ENCODE measurements at places on chromosomes 4 and X.

GRCh38 chrX:44871931-44872820 lies 812 bp upstream of the KDM6A start:
- no peak for DNase-seq

DNA sequence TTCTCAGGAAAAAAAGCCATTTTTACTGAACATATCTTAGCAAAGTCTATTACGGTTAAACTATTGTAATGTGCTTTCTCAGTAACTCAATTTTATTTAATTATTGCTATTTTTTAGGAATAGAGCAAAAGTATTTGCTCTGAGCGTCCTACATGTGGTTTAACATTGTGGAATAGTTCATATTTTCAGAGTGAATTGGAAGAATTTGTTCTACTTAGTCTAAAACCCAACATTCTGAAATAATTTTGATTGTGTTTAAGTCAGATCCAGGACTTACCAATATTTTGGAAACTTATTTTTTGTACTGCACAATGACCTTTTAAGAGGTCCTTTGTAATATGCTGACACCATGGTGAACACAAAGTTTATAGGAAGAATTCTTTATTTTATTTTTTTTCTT lies 27.2 kb downstream of the CXCL1 start:
- no peak for DNase-seq

DNA sequence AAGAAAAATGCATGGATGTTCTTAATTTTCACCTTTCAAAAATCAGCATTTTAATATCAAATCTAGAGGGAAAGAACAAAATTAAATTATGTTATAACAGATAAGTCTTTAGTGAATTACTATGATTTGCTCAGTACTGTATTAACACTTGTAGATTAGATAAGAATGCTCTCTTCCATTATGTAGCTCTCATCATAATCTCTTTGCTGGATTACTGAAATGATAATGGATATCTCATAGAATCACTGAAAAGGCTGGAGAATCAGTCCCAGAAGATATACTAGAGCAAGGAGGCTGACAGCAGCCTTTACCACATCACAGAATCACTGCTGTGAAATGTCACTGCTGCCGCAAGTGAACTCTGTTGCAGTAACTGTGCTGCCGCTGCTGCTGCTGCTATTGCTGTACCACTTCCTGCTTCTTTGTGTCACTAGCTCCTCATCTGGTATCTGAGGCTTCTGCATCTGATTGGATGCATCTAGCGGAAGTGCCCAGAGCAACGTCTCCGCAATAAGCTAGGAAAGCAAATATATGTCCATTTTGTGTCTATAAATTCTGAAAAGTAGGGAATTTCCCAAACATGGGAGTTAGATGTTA lies 738.2 kb downstream of the ADGRL3 start:
- DNase-seq = no peak

GRCh38 chrX:9832811-9833210 lies 46.6 kb downstream of the SHROOM2 start:
- no peak for DNase-seq

DNA sequence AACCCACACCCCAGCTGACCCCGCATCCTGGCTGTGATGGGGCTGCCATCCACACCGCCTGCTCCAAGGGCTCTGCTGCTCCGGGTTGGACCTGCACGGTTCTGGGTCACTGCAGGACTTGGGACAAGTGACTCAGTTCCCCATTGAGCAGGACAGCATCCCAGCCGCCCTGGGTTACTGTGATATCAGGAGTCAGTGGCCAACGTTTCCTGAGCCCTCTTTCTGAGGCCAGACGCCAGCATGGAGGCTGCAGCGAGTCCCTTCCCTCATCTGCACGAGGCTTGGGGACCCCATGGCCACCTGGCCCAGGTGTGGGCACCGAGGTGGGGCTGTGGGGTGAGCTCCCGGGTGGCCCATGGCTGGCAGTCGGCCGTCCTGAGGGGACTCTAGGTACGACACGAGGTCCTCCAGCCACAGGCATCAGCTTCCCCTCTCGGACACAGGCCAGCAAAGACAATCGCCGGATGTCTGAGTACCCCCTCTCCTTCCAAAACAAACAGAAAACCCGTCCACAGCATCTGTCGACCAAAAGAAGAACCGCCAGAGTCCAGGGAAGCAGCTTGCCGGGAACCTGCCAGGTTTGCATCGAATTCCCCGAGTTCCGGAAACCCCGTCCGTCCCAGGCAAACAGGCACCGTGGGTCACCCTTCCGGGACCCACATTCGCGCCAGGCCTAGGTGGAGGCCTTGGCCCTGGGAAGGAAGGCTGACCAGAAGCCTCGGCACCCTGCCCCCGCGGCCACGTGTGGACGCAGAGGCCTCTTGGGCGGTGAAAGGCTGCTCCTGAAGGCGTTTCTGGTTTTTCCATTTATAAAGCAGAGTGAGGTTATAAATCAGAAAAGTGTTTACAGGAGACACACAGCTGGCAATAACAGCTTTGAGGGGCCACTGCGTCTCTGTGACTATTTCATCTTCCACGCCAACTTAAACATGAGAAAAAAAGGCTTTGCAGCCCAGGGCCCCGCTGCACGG lies 136.0 kb downstream of the FAM53A start:
- DNase-seq = peak; percentile 73

GRCh38 chrX:95441836-95442235 lies 1242.8 kb upstream of the DIAPH2 start:
- no peak for DNase-seq

DNA sequence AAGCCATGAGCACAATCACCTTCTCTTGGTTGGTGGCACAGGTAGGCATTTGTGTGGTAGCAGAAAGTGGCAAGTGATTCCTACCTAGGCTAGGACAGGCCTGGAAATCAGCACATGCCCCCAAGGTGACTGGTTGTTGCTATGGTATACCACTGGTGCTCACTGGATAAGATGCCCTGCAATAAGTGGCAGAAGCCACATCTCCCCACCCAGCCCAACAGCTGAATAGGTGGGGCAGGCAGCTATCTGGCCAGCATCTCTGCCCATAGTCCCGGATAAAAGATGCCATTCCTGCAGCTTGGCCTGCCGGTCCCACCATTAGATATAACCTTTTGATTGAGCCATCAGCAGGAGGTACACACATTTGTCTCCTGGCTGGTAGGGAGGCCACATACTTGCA lies 21.1 kb downstream of the AMER1 start:
- DNase-seq = no peak

DNA sequence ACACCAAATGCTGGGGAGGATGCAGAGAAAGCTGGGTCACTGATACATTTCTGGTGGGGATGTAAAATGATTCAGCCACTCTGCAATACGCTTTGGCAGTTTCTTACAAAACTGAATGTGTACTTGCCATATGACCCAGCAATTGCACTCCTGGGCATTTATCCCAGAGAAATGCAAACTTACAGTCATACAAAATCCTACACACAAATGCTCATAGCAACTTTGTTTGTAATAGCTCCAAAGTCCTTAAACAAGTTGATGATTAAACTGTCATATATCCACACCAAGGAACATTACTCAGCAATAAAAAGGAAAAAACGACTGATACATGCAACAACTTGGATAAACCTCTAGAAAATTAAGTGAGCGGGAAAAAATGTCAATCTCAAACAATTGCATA lies 12.3 kb downstream of the MID1 start:
- DNase-seq = no peak

GRCh38 chrX:37854148-37854547 lies 6.8 kb upstream of the DYNLT3 start:
- DNase-seq = no peak

DNA sequence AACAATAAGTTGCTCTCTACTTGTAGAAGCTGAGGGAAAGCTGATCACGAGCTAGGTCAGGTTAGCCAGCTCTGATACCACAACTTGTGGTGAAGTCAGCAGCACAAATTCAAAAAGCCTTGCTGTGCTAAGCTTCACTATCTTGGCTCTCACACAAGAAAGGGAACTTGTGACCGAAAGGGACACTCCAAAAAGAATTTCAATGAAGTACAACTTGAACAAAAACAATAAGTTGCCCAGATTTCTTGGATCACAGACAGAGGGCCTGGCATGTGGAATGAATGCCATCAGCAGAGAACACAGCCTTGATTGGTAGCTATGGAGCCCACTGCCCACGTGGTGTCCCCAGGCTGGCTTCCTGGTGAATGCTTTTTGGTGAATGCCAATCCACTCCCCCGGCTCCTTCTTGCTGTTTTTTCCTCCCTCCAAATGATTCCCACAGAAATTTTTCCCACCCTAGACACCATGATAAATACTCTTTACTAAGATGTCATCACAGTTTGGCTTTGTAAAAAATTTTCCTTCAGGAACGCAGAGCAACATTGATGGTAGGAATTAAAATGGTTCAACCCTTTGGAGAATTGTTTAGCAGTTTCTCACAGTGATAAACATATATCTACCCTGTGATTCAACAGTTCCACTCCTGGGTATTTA lies 82.6 kb downstream of the ANXA3 start:
- no peak for DNase-seq

GRCh38 chr4:128780688-128781087 lies 28.8 kb upstream of the JADE1 start:
- no peak for DNase-seq

DNA sequence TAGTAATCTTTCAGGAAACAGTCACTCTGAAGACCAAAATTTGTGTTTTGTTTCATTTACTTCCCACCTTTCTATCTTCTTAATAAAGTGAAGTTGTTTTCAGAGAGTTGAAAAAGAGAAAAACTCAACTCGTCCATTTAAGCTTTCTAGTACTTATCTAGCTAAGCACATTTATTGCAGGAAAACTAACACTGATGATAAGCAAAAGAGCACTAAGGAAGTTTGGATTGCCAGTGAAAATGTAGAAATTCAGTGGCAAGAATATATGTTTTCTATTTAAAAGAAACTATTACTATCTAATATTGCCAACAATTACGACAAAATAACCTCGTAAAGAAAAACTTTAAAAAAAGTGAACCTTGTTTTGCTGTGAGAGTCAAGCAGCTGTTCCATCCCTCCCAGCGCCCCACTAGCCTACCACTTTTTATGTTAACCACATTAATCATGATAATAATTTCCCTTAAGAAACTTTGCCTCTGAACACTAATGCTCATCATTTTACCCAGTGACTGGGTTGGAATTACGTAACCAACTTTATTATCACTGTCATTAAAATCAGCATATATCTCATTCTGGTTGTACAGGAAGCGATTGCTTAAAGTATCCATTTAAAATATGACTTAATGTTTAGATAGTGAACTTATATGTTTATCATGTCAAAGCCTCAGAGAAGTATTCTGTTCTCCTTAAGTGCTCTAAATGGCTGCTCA lies 24.8 kb downstream of the SPRY1 start:
- DNase-seq = no peak

DNA sequence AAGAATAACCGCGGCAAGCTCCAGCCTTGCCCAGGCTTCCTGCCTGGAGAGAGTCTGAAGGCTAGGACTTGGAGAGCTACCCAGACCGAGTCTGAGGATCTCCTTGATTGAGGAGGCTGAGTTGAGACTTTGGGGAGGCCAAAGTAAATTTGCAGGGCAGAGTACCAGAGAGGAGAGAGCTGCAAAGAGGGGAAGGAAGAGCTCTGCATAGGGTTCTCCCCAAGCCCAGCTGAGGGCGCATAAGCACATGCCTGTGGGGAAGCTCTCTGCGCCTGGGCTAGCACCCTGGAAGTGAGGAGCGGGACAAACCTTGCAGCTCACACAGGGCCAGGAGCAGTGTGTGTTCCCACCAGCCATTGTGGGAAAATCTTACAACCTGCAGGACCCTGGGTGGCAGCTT lies 56.1 kb downstream of the FAM193A start:
- no peak for DNase-seq

DNA sequence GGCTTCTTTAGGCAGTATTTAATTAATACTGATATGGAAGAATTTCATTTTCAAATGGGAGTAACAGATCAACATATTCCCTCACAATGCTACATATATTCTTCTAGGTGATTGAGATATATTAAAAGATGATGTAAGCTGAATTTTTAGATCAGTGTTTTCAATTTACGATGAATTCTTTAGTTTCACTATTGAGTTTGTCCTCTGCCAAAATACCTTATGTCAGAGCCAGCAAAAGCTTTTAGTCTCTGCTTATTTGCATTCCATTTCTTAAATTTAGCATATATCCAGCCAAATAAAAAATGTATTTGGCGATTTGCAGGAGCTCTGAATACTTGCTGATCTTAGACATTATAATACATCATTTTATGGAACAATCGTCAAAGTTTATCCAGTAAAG lies 144.3 kb downstream of the MOSPD2 start:
- DNase-seq = no peak

- no peak for DNase-seq
Observed at GRCh38 chr4:3070709-3071500, 3.4 kb downstream of the HTT-AS start.

DNA sequence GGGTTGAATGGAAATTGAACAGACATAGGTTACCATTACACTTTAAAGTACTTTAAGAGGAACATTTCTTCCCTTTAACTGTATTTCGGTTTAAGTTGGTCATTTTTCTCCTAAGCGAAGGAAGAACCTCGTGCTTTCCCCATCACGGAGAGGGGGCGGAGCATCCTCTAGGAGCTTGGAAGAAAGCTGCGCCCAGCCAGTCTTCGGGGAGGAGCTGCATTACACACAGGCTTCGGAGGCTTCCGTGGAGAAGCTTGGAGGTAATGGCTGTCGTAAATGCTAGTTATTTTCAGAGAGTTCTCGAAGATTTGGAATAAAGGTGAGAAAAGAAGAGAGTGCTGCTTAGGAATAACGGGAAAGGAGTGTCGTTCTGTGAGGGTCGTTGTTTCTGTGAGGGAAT lies at the start of gene PWWP3B:
TSS of gene PWWP3B (plus strand) at position 199 of the 400 bp plus-strand sequence. CDS start 37,128 bp downstream, outside the sequence.
- DNase-seq = peak; percentile 56

DNA sequence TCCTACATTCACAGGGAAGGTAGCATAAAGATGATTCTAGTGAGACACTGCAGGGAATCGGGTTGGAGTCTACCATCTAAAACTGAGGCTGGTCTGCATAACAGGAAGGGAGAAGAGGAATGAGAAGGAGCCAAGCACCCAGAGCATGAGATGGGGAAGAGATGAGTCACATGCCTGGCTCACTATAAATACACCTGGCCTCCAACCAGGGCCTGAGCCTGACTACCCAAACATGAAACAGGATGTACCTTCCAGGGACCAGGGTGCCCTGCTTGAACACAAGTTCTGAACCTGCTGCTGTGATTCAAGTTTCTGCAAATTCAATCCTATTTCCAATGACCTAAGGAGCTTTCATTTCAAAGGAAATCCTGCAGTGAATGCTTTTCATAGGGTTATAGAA lies 24.9 kb downstream of the CD99L2 start:
- DNase-seq = no peak

DNA sequence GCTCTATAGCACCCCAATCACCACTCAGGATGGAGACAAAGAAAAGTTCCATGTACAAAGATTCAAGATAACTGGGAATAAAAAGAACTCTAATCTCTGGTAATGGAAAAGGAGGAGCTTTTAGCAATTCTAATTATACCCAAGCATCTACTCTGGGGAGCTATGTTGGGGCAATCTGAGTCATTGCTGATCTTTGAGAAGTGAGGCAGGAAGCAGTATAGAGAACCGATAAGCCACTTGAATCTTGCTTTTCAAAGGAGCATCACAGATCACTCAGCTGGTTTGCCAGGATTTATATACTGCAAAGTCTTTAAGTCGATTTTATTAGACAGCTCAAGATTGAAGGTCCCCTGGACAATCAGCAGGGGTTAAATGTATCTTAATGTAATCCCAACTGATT lies 220.0 kb downstream of the ENOX2 start:
- DNase-seq = no peak

All from femur (tissue), 1 donor.